ENCODE measurements at places on chromosomes 6 and 20.

DNA sequence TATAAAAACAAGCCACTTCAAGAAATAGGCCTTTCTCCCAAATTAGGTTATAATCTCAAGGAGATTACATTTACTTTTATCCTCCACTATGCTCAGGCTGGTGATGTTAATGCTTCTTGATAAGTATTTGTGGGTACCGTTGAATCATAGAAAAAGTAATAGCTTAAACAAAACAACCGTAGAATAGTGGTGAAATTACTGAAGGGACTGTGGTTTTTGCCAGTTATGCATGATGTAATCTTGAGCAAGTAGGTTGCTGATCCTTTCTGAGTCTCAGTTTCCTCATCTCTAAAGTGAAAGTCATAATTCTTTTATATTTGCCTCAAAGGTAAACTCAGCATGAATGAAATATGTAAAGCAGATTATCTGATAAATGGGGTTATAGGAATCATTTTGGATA is 187.3 kb upstream of the JAG1 start:
- DNase-seq: no peak

DNA sequence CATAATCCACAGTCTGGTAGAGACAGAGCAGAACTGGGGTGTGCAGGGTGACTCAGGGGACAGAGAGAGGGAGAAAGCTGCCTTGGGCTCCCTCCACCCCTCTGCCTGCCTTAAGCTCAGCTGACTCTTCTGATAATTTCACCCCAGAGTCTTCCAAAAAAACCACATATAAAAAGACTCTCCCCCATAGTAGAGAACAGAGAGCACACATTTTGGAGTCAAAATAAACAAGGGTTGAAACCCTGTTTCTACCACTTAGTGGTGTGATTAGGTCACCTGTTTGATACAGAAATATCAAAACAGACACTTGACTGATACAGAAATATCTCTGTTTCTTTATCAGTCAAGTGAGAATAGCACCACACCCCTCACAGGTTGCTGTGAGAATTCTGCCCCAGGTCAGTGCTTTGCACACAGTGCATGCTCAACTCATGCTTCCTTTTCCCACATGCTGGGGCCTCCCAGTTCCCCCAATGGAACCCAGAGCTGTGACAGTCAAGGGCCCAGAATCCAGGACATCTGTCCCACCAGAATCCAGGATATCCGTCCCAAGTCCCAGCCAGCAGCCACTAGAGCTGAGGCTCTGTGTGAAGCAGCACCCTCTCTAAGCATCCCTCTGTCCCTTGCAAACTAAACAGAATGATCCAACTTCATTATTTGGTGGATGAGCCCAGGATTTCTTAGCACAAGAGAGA is 1.2 kb downstream of the TREML2 start:
- no peak for DNase-seq

- DNase-seq: no peak
These were observed 5.8 kb upstream of the KCNG1 start for GRCh38 chr20:51028616-51029212.

- no peak for DNase-seq
These were observed 44.1 kb downstream of the VIP start for GRCh38 chr6:152794696-152795095.

- no peak for DNase-seq
These were observed 86.6 kb upstream of the TPD52L1 start for GRCh38 chr6:125066964-125067363.

DNA sequence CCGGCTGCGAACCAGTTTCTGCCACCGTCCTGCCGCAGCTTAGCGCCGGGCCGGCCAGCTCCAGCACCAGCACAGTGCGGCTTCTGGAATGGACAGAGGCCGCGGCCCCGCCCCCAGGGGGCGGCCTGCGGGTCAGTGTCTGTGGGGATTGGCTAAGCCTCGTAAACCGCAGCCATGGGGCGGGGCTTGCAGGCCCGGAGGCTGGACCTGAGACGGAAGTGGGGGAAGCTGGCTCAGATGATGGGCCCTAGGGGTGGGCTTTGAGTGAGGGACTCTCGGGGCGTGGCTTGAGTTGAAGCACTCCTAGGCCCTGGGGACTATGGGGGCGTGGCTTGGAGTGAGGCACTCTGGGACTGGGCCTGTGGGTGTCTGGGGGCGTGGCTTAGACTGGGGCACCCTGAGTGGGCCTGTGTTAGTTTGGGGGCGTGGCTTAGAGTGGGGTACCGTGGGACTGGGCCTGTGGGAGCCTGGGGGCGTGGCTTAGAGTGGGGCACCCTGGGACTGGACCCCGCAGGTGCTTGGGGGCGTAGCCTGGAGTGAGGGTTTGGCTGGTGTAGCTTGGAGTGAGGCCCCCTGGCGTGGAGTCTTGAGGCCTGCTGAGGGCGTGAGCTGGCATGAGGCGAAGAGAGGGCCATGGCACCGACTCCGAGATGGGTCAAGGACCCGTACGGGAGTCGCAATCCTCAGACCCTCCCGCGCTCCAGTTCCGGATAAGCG is 6.6 kb downstream of the L3MBTL1 start:
- peak; percentile 100 for DNase-seq

DNA sequence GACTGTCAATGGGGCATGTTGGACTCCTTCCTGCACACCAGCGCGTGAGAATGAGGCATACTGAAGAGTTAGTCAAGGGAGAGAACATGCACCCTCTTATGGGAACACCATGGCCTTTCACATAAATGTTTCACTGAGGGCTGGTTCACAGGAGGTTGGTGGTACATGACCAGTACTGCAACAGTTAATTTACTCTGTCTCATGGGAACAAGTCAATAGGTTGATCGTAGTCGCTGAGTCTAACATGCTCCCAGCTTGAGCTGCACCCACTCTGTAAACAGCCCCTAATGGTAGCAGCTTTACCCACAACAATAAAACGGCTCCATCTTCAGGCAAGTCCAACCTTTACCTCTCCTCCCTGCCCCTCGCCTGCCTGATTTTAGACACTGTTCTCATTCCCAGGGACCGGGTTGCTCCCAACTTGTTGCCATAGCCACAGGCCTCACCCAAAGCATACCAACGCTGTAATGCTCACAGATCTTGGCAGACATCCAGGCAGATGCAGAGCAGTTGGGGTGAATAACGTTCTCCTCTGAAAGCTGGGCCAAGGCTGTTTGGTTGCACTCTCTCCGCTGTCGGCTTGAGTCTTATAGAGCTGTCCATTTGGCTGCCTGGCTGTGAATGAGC is 111.3 kb downstream of the LY86 start:
- peak; percentile 88 for DNase-seq
